Brain pericyte (primary cell): ENCODE measurements at places on chromosomes 7 and 10.

- DNase-seq: no peak
Observed at GRCh38 chr10:86057708-86058107, 308.9 kb downstream of the GRID1 start.

GRCh38 chr10:27911539-27911938 is 87.3 kb downstream of the ODAD2 start:
- DNase-seq: no peak

DNA sequence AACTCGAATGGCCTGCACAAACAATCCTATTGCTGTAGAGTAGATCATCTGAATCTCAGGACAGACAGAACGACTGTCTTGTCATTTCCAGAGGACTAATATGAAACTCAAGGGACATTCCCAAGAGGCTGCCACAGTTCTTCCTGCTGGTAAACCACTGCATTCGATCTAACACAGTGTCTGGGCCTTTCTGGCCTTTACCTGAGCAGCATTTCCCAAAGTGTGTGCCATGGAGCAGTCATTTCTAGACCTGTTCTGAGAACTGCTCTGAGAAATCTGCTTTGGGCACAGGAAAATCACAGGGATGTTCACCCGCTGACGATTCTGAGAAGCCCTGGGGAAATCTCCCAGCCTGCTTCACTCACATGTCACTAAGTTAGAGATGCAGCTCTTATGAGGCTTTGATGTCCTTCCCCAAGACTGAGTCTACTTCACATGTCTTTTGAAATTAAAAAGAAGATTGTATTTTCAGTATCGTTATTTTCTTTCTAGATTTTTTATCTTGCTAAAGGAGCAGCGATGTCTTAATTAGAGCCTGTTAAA is 18.4 kb downstream of the GPNMB start:
- DNase-seq: no peak

- DNase-seq: no peak
Observed at GRCh38 chr10:4058514-4059029, 273.6 kb upstream of the KLF6 start.

DNA sequence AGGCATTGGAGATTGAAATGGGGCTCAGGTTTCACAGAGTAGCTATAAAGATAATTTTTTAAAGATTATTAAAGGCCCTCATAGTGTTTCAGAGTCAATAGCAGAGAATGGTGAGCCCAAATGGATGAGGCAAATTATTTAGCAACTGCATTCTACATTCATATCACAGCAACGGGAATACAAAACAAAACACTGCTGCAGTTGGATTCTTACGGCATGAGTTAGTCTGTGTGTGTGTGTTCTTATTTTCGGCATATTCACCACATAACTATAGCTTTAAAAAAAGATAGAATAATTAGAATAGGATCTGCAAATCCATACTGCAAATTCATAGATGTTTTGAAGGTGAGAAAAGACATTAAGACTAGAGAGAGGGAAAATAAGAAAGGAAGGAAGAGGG is 66.0 kb downstream of the SUGCT start:
- DNase-seq: no peak
